Endothelial cell (in vitro differentiated cells): ENCODE measurements at places on chromosomes 3 and 15. TPM values are rescaled to one million over a fixed set of nuclear protein-coding genes. Genes with fewer than 3 reads are reported as not detected.

GRCh38 chr3:30666572-30667279 lies 60.3 kb downstream of the TGFBR2 start:
- DNase-seq: no peak

DNA sequence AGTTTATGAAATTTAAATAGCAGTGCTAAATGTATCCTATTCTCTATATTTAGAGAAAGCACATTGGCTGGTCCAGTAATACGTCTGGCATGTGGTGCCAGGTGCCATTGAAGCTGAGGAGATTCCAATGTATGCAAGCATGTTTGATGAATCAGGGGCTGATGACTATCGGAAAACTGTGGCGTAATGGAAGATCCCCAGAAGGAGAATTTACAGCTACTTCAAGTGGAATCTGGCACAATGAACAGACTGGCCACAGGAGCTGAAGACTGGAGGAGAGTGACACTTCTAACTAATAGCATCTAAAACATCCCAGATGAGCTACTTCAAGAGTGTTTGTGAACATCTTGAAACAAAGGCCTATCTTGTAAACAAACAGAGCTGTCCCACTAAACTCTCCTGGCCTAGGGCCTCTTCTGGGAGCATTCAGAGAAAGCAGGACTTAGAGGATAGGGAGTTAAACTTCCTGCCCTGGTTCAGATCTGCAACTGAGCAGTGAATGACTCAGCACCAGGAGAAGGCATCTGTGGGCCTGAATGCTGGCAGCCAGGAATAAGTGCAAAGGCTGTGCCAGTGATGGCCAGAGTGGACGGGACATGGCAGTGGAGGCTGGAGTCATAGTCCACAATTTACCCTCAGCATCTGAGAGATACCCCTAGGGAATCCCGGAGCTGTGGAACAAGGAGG lies 15.2 kb upstream of the ACTC1 start:
- no peak for DNase-seq

Gene GOLGA6D
- 1.2 TPM for total RNA-seq

DNA sequence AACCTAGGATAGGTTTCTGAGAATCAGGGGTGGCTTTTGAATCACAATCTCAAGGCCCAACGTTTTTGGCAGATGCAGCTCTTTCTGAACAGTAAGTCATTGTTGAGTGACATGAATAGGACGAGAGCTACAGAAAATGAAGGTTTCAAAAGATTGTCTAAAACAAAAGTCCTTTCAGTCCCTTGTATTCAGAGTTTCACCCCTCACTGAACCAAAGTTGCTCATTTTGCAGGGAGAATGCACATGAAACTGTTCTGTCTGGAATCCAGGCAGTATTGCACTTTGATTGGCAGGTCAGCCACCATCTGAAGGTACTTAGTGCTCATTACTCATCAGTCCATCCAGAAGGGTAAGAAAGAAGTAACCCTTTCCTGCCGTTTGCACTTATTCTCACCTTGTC lies 24.1 kb upstream of the RASGRP1 start:
- no peak for DNase-seq

Gene MUC20
- total RNA-seq: 0.21 TPM

Gene ACKR4
- total RNA-seq: not detected

GRCh38 chr3:149858911-149859310 lies 45.9 kb downstream of the RNF13 start:
- no peak for DNase-seq

GRCh38 chr3:154169796-154170110 lies 48.6 kb downstream of the ARHGEF26 start:
- DNase-seq: no peak

DNA sequence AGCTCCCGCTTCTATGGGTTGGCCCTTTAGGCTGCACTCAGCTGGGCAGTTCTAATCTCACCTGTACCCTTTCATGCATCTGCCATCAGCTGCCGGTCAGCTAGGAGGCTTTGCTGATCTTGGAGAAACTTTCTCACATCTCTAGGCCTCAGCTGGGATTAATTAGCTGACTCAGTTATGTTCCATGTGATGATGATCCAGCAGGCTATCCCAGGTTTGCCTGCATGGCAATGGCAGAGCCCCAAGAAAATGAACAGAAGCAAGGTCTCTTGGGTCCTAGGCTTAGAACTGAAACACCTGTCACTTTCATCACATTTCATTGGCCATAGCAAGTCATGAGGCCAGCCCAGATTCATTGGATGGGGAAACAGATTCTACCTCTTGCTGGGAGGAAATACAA lies 304.6 kb upstream of the TBC1D5 start:
- no peak for DNase-seq

Gene IL12A
- 0.67 TPM for total RNA-seq

DNA sequence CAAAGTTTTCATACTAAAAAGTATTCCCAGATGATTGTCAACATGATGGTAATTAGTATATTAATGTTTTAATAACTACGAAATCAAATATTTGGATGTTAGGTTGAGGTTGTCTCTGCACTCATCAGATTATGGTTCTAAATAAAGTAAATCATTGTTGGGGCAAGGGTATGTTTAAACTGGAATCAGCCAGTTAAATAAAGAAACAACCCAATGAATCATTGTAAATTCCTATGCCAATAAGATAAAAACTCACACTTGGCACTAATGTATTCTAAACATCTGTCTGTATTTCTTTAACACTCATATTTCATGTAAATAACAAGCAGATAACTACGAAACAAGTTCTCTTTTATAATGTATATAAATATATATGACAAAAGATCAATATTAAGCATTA lies 92.7 kb downstream of the PEAK1 start:
- no peak for DNase-seq

DNA sequence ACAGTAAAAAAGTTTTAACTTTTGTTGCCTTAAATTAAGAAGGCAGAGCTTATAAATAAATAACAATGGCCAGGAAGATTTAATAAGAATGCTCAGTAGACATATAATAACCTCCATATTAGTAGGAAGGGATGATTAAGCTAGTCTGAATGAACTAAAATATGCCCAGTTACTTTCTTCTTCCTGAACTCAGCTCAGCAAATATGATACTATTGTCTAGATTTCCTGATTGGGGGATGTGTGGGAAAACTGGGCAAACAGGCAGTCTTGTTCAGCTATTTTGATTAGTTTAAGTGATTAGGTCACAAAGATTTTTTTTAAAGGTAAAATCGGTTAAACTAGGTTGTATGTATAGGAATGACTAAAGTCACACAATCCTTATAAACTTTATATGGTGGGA lies 167.2 kb upstream of the SLC2A2 start:
- no peak for DNase-seq

DNA sequence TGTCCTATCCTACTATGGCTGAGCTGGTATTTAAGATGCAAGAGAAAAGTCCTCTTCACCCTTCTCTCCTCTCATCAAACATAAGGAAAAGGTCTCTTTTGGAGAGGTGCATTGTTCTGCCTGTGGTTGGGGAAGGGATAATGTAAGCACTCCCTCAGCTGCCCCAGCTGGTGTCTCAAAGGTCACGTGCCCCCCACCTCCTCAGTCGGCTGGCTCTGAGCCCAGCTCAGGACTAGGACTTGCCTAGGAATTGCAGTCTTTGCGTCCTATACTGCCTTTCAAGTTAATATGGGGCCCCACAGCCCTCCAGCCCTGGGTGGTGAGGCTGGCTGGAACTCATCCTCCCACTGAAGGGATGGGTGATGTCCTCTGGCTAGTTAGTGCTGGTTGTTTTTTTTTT lies 29.7 kb downstream of the OR4F15 start:
- DNase-seq: no peak

DNA sequence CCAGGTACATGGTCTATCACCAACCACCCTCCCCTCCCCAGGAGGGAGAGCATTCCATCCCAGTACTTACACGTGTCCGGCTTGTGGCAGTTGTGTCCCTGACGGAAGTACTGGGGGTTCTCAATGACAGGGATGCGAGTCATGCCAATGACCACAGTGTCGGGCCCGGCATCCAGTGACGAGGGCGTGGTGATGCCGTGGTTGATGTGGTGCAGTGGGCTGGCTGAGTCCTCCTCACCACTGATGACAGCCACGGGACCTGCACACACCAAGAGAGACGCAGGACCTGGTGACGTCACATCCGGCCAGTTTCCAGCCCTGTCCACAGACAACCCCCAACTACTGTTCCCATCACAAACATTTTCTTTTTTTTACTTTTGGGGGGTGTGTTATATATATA lies 223.8 kb downstream of the NTRK3 start:
- no peak for DNase-seq

- no peak for DNase-seq
These were observed 84.5 kb upstream of the GALNT15 start for GRCh38 chr3:16090024-16090423.

- DNase-seq: no peak
These were observed 73.2 kb upstream of the HEG1 start for GRCh38 chr3:125128861-125129501.

- peak; percentile 22 for DNase-seq
These were observed 157.9 kb downstream of the CHL1 start for GRCh38 chr3:354432-354831.

Gene POLQ
- 2.1 TPM for total RNA-seq

- DNase-seq: no peak
These were observed 146.1 kb upstream of the LPP start for GRCh38 chr3:188007897-188008296.

- DNase-seq: no peak
These were observed 74.2 kb downstream of the TM4SF4 start for GRCh38 chr3:149548669-149549065.

- DNase-seq: no peak
These were observed 33.7 kb upstream of the NOX5 start for GRCh38 chr15:68980786-68981185.

Gene SGO1
- 8.1 TPM for total RNA-seq

- no peak for DNase-seq
These were observed 193.2 kb downstream of the CLSTN2 start for GRCh38 chr3:140128217-140128616.

GRCh38 chr15:42344763-42345162 lies 14.5 kb upstream of the CAPN3 start:
- DNase-seq: no peak

Gene SLC9A9
- 7.9 TPM for total RNA-seq

DNA sequence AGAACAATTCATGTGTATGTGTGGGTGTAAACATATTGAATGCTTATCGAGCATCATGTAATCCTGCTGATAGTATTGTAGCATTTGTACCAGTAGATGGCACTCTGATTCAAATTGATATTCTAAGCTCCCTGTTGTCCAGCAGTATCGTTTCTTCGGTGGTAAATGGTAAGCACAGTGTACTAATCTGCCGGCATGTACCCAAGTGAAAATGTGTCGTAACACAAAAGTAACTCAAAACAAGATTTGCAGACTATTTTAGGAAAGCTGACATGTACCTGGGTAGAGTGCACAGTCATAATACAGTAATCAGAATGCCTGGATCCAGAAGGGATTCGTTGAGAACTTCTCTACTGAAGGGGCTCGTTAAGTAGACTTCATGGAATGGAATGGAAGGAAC lies 31.7 kb upstream of the MNS1 start:
- DNase-seq: peak; percentile 13

DNA sequence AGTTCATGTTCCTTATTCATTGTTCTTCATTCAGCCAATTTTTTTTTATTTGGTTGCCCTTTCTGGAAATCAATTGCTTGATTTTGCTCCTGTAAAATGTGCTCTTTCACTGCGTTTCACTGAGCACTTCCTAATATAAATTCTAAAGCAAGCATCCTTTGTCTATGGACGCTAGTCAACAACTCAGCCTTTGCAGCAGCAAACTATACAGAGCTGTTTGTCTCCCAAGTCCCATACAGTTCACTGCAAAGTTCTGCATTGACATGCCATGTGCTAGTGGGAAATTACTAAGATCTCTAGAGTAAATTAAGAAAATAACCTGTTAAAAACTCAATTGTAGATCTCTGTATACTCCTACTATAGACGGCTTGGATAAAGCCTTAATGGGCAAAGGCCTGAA lies 130.1 kb upstream of the BHLHE40 start:
- no peak for DNase-seq

DNA sequence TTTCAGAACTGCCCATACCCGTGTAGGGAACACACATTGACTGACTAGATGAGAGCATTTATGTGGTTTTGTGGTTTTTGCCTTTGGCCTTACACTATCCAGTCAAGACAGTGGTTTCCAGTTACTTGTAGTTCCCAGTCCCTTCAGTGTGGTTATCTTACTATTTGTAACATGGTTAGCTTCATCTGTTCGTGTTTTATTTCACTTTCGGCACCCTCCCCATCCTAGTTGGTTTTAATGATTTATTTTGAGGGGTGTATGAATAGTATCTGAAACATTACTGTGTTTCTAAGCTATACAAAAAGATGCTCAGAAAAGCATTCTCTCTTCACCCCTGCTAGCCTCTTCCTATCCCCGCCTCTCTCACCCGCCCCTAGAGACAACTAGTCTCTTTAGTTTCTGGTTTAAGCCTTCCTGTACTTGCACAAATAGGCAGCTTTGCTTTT lies 14.1 kb downstream of the LYSMD4 start:
- no peak for DNase-seq

Gene UROC1
- total RNA-seq: not detected

DNA sequence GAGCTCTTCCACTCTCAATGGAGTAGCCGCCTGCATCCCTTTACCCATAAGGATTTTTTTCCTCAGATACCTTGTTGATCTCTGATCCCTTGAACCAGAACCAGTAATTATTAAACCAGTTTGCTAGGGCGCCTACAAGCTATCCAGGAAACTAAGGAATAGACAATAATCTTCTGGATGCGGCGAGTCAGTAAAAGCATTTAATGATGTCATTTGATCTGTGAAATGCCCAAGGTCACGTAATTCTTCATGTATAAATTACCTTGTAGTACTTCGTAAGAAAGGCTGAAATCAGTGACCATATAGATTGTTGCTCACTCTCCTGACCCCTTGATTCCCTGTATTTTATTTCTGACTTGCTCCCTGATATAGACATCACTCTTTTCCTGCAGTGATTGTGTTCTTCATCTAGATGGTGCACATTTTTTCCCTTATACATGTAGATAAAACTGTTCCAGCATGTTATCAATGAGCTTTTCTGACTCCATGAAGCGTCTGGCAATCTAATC lies 548.6 kb upstream of the NAALADL2 start:
- DNase-seq: no peak

DNA sequence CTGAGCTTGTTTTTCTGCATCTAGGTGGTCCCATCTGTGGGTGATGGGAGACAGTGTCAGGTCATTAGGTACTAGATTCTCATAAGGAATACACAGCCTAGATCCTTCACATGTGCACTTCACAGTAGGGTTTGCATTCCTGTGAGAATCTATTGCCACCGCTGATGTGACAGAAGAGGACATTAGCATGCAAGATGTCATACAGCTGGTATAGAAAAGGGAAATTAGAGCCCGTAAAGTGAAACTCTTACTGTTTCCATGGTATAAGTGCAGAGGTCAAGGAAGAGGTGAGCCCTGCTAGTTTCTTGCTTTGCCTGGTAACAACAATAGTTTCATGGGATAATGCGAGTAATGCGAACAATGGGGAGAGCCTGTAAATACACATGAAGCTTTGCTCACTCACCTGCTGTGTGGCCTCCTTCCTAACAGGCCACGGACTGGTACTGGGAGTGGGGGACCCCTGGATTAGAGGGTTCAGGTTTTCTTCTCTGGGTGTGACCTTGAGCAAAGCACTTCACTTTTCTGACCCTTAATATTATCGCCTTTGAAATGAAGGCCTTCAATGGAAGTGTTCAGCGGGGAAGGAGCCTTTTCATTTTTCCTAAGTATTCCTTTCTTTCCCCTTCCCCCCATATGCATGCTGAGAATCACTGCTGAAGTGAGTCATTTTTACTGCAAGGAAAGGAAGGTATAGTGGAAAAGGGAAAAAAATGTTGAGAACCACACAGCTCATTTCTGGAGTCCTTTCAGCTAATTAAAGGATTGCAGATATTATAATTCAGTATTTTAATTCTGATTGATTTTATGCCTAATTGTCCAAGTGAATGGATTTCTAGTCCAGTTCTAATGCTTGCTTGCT lies 286.4 kb downstream of the UBE2E2 start:
- DNase-seq: no peak

- DNase-seq: no peak
These were observed 96.3 kb downstream of the RPL39L start for GRCh38 chr3:187042874-187043458.
